Fibroblast of mammary gland (primary cell): ENCODE measurements at places on chromosomes 12 and 14.

DNA sequence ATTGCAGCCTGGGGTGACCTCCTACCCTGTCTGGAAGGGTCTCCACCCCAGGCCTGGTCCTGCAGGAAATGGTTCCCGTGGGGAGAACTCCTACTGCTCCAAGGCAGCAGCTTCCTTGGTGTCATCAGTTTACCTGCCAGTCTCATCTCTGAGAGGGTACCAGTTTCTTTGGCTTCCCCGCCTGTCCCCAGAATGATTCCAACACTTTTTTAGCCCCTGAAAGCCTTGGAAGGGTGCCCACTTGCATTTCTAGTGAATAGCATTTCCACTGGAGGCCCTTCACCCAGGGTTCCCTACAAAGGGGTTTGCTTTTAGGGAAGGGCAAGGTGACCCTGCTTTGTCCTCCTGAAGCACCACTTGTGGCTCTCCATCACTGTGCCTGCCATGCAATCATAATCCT, 284.3 kb downstream of the ZFP36L1 start:
- no peak for DNase-seq

GRCh38 chr12:100371146-100371545, 14.3 kb downstream of the SLC17A8 start:
- DNase-seq, result no peak

GRCh38 chr14:88667555-88668273, 104.9 kb downstream of the ZC3H14 start:
- peak; percentile 80 for DNase-seq

- DNase-seq, result peak; percentile 8
These were observed 113.5 kb upstream of the VRK1 start for GRCh38 chr14:96683562-96684289.

DNA sequence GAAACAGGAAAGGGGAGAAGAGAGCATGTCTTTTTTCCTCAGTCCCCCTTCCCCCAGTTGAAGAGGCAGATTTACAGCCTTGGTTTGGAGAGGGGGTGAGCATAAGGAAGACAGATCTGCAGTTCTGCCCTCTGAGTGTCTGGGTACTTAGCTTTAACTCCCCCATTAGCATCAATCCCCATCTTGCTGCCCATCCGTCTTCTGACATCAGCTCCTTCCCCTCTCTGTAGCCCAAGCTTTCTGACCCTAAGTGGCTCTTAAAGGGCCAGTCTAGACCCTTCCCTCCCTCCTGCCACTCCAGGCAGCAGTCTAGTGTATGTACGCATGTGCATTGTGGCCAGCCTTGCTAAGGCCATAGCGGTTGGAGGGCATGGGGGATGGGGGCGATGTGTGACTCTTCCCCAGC, 7.3 kb downstream of the GPR84 start:
- DNase-seq, result no peak

DNA sequence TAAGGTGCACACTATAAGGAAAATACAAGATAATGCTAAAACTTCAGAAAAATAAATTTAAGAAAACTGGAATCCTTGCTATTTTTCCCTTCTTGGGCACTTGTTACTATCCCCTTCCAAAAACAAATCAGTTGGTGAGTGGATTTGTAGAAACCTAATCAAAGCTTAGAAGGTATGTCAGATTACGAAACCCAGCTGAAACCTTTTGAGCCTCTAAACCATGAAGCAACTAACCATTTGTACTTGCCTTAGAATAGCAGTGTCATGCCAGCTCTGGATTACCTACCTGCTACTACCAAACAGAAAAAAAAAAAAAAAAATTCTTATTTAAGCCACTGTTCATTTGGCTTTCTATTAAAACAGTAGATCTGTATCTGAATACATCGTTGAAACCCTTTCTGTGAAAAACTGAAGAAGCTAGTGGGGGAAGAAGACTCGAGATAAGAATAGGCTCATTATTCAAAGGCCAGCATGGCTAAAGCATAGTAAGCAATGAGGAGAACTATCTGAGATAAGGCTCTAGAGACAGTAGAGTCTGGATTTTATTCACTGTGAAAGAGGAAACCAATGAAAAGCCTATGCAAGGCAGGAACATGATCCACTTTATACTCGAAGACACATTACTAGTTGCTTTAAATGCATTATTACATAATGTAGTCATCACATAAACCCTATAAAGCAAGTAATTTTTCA, 30.2 kb downstream of the OSBPL8 start:
- DNase-seq, result peak; percentile 7

GRCh38 chr12:72261885-72262284, 10.3 kb upstream of the TRHDE start:
- DNase-seq, result no peak

- no peak for DNase-seq
These were observed 23.0 kb upstream of the EIF2B2 start for GRCh38 chr14:74979442-74980397.

GRCh38 chr12:103852498-103852997, 11.5 kb upstream of the NT5DC3 start:
- no peak for DNase-seq

- DNase-seq, result peak; percentile 12
These were observed 218.8 kb downstream of the DAD1 start for GRCh38 chr14:22370084-22370847.

DNA sequence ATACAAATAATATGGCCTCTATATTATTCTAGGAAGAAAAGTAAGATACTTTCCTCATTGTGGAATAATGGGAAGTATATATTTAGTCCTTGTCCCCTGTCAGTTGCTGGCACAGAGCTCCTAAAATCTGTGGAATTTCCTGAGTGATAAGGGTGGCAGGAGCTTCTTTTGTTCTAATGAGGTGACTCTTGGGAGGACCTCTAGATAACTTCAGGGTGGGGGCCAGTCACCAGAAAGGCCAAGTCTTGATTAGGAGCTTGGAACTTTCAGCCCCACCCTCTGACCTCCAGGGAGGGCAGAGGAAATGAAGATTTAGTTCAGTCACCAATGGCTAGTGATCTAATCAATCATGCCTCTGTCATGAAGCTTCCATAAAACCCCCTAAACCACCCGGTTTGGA, 179.9 kb upstream of the PRICKLE1 start:
- no peak for DNase-seq

GRCh38 chr12:87112571-87113345, 856.6 kb upstream of the MGAT4C start:
- no peak for DNase-seq

GRCh38 chr12:10661338-10661737, 12.5 kb downstream of the STYK1 start:
- peak; percentile 67 for DNase-seq

DNA sequence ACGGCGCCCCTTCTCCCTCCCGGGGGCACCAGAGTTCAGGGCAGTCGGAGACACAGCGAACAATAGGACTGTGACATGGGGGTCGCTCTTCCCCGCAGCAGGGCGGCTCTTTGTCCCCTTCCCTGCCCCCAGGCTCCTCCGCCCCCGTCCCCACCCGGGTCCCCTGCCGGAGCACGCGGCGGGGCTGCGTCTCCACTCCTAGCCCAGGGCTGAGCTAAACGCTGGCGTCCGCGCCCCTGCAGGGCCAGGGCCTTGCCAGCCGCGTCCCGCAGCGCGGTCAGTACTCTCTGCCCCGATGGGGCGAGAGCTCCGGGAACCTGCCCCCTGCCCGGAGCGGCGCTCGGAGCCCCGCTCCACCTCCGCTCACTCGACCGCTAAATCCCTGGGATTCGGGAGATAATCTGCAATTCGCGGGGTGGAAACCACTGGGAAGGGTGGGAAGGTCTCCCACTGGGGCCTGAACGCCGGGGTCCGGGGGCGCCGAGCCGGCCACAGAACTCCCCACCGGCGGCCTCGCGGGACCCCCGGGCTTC, 825 bp upstream of the CCDC85C start:
- DNase-seq, result no peak

DNA sequence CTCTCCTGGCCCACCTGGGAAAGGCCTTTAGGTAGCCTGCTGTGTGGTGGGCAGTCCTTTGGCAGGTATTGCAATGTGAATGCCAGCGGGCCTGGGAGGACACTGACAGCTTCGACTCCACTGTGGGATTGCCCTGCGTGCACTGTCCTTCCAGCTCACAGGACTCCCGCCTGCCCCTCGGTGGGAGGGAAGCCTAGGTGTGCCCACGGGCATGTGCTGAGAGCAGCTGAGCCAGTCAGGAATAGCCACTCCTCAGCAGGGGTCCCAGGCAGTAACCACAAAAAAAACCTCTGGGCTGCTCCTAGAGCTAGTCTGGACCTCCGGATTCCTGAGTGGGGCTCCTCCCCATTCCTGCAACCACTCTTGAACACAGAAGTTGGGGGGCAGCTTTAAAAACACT, 278.2 kb downstream of the FOXN3 start:
- DNase-seq, result no peak

GRCh38 chr12:24455811-24456210, 493.1 kb downstream of the BCAT1 start:
- DNase-seq, result no peak
